CD4-positive, alpha-beta T cell treated with Interleukin-4 for 1 hour (primary cell): ENCODE measurements at places on chromosomes 16 and 17.

DNA sequence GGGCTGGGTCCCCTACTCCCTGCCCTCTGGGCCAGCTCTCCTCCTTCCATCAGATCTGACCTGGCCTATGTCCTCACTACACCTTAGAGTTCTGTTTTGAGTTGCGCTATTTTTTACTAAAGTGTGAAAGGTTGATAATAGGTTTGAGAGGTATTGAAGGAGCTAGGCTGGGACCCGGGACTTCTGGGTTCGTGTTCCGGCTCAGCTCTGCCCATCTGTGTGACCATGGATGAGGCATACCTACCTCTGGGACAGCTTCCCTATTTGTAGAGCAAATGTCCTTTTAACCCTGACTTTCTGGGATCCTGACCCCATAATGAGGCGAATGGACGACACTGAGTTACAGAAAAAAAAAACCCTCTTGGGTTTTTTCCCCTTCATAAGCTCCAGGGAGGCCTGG is 36.0 kb downstream of the IL21R start:
- no peak for DNase-seq

- no peak for DNase-seq
Observed at GRCh38 chr16:14102925-14103720, 32.0 kb downstream of the MRTFB start.

- no peak for DNase-seq
Observed at GRCh38 chr16:10182222-10183053, at the start of gene GRIN2A. GRIN2A (minus strand) TSS chr16:10182428; CDS start chr16:10180411, 2,017 bp downstream.

- DNase-seq: no peak
Observed at GRCh38 chr16:88331989-88332920, 50.5 kb upstream of the ZNF469 start.

GRCh38 chr17:56887552-56888467 is 26.0 kb downstream of the TRIM25 start:
- no peak for DNase-seq

GRCh38 chr16:49498264-49498663 is 124.7 kb downstream of the C16orf78 start:
- no peak for DNase-seq

GRCh38 chr17:31202968-31203367 is 94.1 kb downstream of the OMG start:
- no peak for DNase-seq

- peak; percentile 54 for DNase-seq
Observed at GRCh38 chr16:1379304-1380076, 27.8 kb downstream of the GNPTG start.

GRCh38 chr17:63349478-63350000 is 96.6 kb downstream of the CYB561 start:
- DNase-seq: no peak

- no peak for DNase-seq
Observed at GRCh38 chr16:2586901-2587480, 49.2 kb downstream of the PDPK1 start.

- DNase-seq: no peak
Observed at GRCh38 chr16:67834242-67834614, 7.9 kb upstream of the THAP11 start.

GRCh38 chr17:66751771-66752170 is 83.1 kb upstream of the CACNG5 start:
- no peak for DNase-seq

GRCh38 chr16:80056324-80056723 is 455.8 kb upstream of the MAF start:
- DNase-seq: no peak
